T-helper 2 cell treated with Interferon-gamma antibody and Interleukin-4, amounts not matched to agents 100 ng/mL and 5 ng/mL, for 36 hours (primary cell): ENCODE measurements at places on chromosomes 16 and 17. TPM values are rescaled to one million over a fixed set of nuclear protein-coding genes. Genes with fewer than 3 reads are reported as not detected.

CCL1 gene
- 8.4 and 9.5 TPM in 2 replicates for total RNA-seq

CDH13 gene
- not detected in 2 replicates for total RNA-seq

SCN4A gene
- 0.02 and 0.05 TPM in 2 replicates for total RNA-seq

GPR142 gene
- total RNA-seq, result not detected in 2 replicates

NXPH3 gene
- total RNA-seq, result not detected in 2 replicates

SOCS3 gene
- 23.5 and 23.9 TPM in 2 replicates for total RNA-seq

CHD9NB gene
- 0.25 and 0.68 TPM in 2 replicates for total RNA-seq

MAP2K6 gene
- 10.0 and 10.7 TPM in 2 replicates for total RNA-seq

GAS2L2 gene
- total RNA-seq, result not detected in 2 replicates

TXNDC11 gene
- 50.8 and 51.1 TPM in 2 replicates for total RNA-seq

SCGB1C2 gene
- total RNA-seq, result not detected in 2 replicates

KCNJ12 gene
- total RNA-seq, result not detected in 2 replicates

DNASE1L2 gene
- total RNA-seq, result 2.6 and 2.8 TPM in 2 replicates

SLFN12L gene
- 105 and 106 TPM in 2 replicates for total RNA-seq
